Hindlimb muscle (tissue), 1 donor: ENCODE measurements at places on chromosomes 4 and X. TPM values are rescaled to one million over a fixed set of nuclear protein-coding genes. Genes with fewer than 3 reads are reported as not detected.

DNA sequence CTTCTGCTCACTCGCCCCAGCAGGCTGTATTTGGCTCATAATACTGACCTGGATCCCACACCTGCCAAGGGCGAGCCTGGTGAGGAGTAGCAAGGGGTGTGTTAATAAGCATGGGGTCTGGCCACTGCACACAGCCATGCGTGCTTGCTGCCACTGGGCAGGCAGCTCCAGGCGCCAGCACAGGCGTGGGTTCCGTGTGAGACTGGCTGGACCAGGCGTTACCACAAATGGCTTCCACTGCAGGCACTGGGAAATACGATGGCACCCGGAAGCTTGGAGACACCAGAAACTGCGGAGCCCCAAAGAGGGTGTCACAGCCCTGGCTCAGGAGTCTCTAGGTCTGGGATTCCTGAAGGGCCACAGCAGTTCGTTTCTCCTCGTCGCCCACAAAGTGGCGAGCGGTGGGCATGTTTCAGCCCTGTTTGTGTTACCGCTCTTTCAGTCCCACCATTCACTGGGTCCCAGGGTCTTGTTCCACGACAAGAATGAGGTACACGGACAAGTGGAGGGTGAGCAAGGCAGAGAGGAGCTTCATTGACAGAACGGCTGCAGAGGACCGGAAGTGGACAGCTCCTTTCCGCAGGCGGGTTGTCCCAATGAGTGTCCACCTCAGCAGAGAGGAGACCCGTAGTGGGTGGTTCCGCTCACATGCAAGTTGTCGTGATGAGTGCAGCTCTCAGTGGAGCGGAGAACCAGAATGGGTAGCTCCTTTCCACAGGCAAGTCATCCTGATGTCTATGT, 428.9 kb downstream of the EPHA5 start:
- no peak for DNase-seq

GRCh38 chrX:47840111-47840510, 3.4 kb downstream of the ZNF81 start:
- DNase-seq = no peak

Gene MTCP1
- 14.7 TPM for polyA plus RNA-seq

DNA sequence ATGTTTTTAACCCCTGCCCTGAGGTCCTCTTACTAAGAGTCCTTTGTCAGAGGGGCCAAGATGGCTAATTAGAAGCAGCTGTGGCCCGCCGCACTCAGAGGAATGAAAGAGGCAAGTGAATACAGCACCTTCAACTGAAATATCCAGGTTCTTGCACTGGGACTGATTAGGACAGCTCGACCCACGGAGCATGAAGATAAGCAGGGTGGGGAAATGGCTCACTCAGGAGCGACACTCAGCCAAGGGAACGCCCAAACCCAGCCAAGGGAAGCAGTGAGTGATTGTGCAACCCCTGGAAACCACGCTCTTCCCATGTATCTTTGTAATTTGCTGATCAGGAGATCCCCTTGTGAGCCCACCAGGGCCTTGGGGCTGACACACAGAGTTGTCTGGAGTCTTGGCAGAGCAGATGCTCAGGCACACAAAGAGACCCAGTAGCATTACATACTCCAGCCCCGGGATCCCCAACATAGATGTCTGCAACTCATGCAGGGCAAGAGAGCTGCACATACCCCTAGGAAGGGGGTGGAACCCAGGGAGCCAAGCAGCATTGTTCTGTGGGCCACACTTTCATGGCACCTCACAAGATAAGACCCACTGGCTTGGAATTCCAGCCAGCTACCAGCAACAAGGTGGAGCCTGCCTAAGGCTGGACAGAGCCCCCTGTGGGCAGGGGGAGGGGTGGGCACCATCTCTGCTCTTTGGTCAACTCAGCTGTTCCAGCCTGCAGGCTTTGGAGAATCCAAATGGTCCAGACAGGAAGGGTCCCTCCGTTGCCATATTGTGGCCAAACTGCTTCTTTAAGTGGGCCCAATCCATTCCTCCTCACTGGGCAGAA, 23.3 kb downstream of the F8A3 start:
- DNase-seq = no peak

- DNase-seq = no peak
Observed at GRCh38 chr4:38600575-38600974, 63.4 kb upstream of the KLF3 start.

Gene MAGEA8
- 0.10 TPM for polyA plus RNA-seq

DNA sequence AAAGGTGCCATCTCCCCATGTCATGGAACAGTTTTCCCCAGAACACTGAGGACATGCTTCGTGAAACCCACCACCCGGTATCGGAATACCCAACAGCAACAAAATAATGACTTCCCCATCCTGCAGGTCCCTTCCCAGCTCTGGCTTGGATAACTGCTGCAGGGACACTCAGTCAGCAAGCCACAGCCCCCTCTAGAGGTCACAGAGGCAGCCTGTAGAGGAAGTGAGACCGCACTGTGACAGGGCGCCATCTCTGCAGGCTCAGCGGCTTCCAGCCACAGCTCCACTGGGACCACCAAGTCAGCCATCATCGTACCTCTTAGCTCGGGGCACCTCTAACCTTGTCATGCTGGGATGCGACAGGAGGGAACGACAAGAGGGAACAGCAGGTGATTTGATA, 315.9 kb downstream of the LDB2 start:
- no peak for DNase-seq

GRCh38 chrX:131977619-131978018, 45.5 kb upstream of the STK26 start:
- no peak for DNase-seq
